ENCODE measurements at places on chromosomes 16 and 17. TPM values are rescaled to one million over a fixed set of nuclear protein-coding genes. Genes with fewer than 3 reads are reported as not detected.
A peak's percentile ranks its signal among the peaks of the same experiment; 100 is the strongest.

DNA sequence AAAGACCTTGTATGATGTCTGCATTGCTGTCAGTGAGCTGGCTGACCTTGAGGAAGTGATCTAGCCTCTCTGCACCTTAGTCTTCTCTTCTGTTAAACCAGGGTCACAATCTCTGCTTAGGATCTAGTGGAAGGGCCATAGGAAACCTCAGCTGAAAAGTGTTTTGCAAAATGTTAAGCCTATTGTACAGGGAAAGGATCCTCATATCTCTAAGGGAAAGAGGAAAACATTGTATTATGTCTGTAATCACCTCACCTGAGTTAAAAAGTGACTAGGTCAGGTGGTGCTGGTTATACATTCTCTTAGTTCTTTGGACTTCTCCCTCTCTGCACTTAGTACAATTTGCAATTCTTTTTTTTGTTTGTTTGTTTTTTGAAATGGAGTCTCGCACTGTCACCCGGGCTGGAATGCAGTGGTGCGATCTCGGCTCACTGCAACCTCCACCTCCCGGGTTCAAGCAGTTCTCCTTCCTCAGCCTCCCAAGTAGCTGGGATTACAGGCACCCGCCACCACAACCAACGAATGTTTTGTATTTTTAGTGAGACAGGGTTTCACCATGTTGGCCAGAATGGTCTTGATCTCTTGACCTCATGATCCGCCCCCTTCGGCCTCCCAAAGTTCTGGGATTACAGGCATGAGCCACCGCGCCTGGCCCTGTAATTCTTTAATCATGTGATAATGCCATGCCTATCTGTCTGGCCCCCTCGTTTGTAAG, 2.0 kb upstream of the SEPHS2 start:
- no peaks in the 10 kb centered on the region for H3K27me3 ChIP-seq
- peaks cover 26% of the 10 kb centered on the region for H3K36me3 ChIP-seq
- H3K4me3 ChIP-seq = no peak overlapping the region
- no peak overlapping the region for H3K27ac ChIP-seq
- DNase-seq = no peak
- peaks cover 69% of the 10 kb centered on the region for H3K4me1 ChIP-seq

DNA sequence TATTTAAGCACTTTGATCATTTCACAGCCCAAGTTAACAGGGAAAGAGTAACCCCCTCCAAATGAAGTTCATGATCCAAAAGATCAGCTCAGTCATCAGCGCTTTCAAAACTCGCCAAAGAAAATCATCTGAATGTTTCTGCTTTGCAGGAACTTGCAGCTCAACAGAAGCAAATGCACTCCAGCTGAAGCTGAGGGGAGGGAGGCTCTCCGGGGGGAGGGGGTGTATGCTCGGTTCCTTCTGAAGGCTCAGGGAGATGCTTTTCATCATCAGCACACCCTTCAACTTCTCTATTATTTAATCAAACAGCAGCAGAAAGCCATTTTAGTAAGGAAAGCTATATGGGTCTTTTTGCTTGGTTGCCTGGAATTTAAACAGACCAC, 24.4 kb upstream of the ERN1 start:
- no peak overlapping the region for H3K27ac ChIP-seq
- no peak overlapping the region for H3K4me3 ChIP-seq
- H3K27me3 ChIP-seq = no peaks in the 10 kb centered on the region
- H3K4me1 ChIP-seq = no peaks in the 10 kb centered on the region
- H3K36me3 ChIP-seq = peaks cover 7% of the 10 kb centered on the region

GRCh38 chr17:2955931-2956582, 107.3 kb downstream of the OR1D5 start:
- H3K4me3 ChIP-seq = no peak overlapping the region
- peaks cover 9% of the 10 kb centered on the region for H3K27me3 ChIP-seq
- no peak for DNase-seq
- no peak overlapping the region for H3K27ac ChIP-seq
- H3K36me3 ChIP-seq = no peaks in the 10 kb centered on the region
- peaks cover 14% of the 10 kb centered on the region for H3K4me1 ChIP-seq

GRCh38 chr16:28313587-28313986, 21.3 kb downstream of the SBK1 start:
- no peak overlapping the region for H3K4me3 ChIP-seq
- peaks cover 41% of the 10 kb centered on the region for H3K4me1 ChIP-seq
- H3K27me3 ChIP-seq = no peaks in the 10 kb centered on the region
- DNase-seq = no peak

- peaks cover 20% of the 10 kb centered on the region for H3K4me1 ChIP-seq
- no peak for DNase-seq
- no peaks in the 10 kb centered on the region for H3K36me3 ChIP-seq
- H3K27ac ChIP-seq = no peak overlapping the region
- no peak overlapping the region for H3K4me3 ChIP-seq
Measured at GRCh38 chr16:84370723-84371552, 2.6 kb downstream of the ATP2C2 start.

DNA sequence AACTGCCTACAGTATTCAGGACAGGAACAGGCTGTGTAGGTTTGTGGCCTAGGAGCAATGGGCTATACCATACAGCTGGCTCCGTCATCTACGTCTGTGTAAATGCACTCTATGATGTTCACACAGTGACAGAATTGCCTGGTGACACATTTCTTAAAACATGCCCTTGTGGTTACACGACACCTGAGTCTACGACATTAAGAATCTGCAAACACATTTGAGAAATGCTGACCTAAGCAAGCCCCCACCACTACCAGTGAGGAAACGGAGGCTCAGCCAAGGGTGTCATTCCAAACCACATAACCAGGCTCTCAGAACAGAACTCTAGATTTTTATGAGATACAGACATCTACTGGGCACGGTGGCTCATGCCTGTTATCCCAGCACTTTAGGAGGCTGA, 23.5 kb downstream of the USP36 start:
- H3K36me3 ChIP-seq = peaks cover 75% of the 10 kb centered on the region
- H3K27me3 ChIP-seq = no peaks in the 10 kb centered on the region
- H3K4me3 ChIP-seq = peak overlapping the region; percentile 5
- DNase-seq = peak; percentile 88

- H3K4me1 ChIP-seq = peaks cover 15% of the 10 kb centered on the region
- no peaks in the 10 kb centered on the region for H3K36me3 ChIP-seq
- H3K4me3 ChIP-seq = no peak overlapping the region
- H3K27ac ChIP-seq = no peak overlapping the region
- H3K27me3 ChIP-seq = no peaks in the 10 kb centered on the region
Measured at GRCh38 chr17:57530508-57530907, 214.6 kb downstream of the CCDC182 start.

Gene SCARF1
- total RNA-seq = 2.8 TPM

Gene OR4D1
- total RNA-seq = 0.88 TPM
